Cardiac fibroblast (primary cell): ENCODE measurements at places on chromosomes 1 and 21.
A peak's percentile ranks its signal among the peaks of the same experiment; 100 is the strongest.

- peak; percentile 31 for DNase-seq
These were observed 3.2 kb downstream of the URB2 start for GRCh38 chr1:229629261-229629660.

GRCh38 chr1:229509576-229509975, 1.4 kb upstream of the NUP133 start:
- no peak for DNase-seq

GRCh38 chr1:96508233-96508632, 213.4 kb upstream of the PTBP2 start:
- no peak for DNase-seq

DNA sequence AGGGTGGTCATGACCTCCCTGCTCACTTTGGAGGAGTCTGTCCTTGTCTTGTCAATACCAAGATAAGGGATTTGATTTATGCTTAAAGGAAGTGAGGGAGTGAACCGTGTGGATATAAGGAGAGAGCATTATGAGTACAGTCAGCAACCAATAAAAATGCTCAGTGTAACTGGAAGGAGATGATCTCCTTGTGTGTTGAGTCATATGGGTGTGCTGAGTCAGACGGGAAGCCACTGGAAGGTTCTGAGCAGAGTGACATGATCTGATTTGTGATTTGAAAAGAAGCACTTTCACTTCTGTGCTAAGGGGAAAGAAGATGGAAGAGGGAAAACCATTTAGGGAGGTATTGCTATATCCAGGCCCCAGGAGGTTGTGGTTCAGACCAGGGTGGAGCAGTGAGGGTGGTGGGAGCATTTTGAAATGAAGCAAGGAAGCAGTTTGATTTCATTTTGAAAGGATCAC, 2.5 kb upstream of the BCL10 start:
- peak; percentile 88 for DNase-seq

DNA sequence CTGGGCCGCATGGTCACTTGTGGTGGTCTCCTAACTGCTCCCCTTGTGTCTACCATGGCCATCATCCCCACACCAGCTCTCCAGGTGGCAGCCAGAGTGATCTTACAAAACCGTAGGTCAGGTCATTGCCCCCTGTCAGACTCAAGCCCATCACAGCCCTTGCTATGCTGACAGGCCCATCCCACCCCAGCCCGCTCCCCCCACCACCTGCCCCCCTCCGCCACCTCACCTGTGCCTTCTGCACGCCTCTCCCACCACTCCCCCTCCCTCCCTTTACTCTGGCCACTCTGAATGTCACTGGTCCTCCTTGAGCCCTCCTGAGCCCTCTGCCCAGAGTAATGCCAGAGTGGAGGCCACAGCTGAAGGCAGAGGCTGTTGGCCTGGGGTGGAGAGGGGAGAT, 28.5 kb downstream of the TEX35 start:
- DNase-seq, result no peak

GRCh38 chr1:230975636-230976035, 3.0 kb downstream of the TTC13 start:
- no peak for DNase-seq

GRCh38 chr1:44523593-44524591, 118.8 kb downstream of the RNF220 start:
- DNase-seq, result no peak

GRCh38 chr1:43439781-43440180, 13.9 kb downstream of the HYI start:
- DNase-seq, result no peak

GRCh38 chr21:44527983-44528633, 11.9 kb downstream of the KRTAP10-1 start:
- DNase-seq, result no peak

GRCh38 chr1:42173155-42173933, 8.8 kb upstream of the GUCA2A start:
- peak; percentile 67 for DNase-seq

GRCh38 chr1:40264354-40264781, 6.3 kb downstream of the ZMPSTE24 start:
- no peak for DNase-seq

DNA sequence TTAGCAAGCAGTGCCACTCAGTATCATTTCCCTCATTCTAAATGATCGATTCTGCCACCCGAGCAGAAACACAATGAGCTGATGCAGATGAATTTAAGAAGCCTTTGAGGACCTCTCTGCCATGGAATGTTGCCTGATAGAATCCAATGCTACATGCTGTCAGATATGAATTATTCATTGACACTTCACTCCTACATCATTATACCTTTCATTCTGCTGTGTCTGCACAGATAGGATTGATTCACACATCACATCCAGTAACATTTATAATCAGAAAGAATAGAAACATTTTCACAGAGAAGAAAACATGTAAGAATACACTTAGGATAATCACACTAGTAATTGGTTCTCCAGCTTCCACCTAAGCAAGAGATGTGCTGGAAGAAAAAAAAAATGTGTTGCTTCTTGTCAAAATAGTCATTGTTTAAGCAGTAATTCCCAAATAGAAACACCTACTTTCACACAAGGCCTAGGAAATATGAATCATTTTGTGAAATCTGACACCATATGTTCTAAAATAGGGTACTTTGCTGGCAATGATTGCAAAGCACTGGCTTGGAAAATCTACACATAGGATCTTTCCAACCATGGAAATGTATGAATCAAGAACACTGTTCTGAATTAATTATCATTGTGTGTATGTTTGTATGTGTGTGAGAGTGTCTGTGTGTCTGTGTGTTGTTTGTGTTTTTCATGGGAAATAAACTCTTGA, 110.1 kb downstream of the GRIK1 start:
- no peak for DNase-seq

DNA sequence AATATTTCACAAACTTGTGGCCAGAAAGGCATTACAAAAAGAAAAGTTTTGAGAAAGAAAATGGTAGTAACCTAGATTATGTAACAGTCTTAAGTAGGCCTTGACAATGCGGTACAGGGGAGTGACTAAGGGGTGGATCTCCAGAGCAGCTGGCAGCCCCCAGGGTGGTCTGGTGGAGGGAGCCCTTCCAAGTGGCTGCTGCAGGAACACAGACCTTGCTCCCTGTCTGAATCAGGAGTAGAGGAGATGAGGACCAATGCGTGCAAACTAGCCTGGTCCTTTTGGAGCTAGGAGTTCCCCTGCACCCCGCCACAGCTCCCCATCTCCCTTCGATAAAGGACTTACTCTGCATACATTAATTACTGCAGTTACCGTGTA, 189.0 kb downstream of the NFIA start:
- DNase-seq, result no peak

- no peak for DNase-seq
These were observed 1.6 kb downstream of the CPT2 start for GRCh38 chr1:53198241-53198651.

DNA sequence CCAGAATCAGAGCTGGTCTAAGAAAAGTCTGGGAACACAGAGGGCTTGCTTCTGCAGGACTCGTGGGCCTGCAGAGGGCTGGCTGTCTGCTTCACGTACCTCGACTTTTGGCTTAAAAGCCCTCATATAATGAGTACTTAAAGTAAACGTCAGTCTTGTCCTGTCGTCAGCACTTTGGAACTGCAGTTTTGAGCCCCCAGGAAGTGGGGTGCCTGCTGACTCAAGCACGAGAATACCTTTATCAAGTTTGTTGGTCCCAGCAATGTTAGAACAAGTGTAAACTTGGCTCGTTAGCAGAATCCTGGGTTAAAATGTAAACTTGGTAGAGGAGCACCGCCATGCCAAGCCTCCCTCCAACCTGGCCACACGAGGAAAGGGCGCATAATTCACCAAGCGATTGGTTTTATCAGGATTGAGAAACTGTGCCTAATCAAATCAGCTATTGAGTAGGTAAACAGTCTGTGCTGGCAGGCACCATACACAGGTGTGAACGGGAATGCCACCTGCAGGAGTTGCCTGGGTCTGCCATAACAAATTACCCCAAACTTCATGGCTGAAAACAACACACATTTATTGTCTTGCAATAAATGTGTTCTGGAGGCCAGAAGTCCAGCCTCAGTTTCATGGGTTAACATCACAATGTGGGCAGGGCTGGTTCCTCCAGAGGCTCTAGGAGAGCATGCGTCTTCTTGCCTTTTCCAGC, 45.0 kb upstream of the FHAD1 start:
- DNase-seq, result no peak

- DNase-seq, result no peak
These were observed 192.6 kb upstream of the FGGY start for GRCh38 chr1:59104191-59104760.

DNA sequence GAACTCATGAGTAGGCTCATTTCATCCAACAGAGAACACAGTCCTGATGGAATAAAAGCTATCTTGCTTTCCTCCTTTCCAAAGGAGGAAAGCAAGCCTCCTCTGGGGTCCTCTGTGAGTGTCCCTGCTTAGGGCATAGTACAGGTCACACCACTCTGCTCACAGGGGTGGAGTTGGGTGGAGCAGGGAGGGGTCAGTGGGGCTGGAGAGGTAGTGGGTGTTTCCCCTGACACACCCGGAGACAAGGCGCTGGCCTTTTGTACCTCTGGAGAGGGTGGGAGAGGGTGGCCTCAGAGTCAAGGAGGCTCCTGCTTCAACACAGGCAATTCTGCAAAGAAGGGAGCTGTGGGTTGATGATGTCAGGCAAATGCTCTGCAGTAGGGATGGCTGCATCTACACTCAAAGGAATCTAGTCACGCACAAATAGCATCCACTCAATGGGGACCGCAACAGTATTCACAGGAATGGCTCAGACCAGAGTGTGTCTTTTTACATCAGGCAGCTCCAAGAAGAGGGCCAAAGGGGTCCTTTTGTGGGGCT, 58.6 kb upstream of the PLXNA2 start:
- no peak for DNase-seq

- no peak for DNase-seq
These were observed 805 bp downstream of the GRHL3 start for GRCh38 chr1:24319962-24320361.

GRCh38 chr1:167713330-167714081, 8.3 kb upstream of the MPZL1 start:
- peak; percentile 38 for DNase-seq

- peak; percentile 80 for DNase-seq
These were observed 150.0 kb downstream of the TOMM20 start for GRCh38 chr1:234978397-234979295.

GRCh38 chr1:238898856-238899255, 487.5 kb upstream of the CHRM3 start:
- DNase-seq, result no peak

DNA sequence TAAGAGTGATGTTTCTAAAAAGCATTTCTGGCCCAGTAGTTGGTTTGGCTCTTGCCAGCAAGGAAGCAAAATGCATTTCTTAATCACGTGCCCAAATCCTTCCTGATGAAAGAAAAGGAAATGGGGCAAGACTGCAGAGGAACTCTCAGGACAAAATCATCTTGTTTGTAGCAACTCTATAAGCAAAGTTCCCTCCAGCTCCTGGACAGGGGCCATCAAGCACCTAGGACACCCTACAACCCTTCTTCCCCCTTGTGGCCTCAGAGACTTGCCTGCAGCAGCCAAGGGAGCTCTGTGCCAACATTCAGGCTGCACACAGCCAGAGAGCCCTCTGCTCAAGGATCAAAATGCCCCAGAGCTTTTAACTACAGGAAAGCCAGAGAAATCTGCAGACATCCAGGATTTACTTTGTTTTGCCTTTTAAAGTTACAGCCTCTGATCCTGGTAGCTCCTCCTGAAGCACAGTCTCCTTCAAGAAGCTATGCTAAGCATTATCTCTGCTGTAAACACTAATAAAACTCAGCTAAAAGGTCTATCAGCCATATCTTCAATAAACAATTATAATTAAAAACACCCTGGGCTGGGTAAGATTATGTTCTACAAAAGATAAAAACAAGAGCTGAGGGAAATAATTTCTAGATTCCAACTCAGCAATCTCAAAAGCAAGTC, 105.0 kb downstream of the KIAA0319L start:
- DNase-seq, result peak; percentile 85

- DNase-seq, result no peak
These were observed 71.0 kb downstream of the SIPA1L2 start for GRCh38 chr1:232558954-232559353.

GRCh38 chr21:18801468-18801867, 397.9 kb upstream of the TMPRSS15 start:
- DNase-seq, result peak; percentile 30

DNA sequence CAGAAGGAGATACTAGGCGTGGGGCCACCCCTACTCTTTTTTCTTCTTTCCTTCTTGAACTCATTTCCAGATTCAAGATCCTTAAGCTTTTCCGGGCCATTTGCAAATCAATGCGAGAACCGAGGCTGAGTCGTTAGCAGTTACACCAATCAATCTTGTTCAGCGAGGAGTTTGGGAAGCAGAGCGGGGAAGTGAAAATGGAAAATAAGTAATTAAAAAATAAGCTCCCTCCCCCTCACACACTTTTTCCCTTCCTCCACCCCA, 1.7 kb upstream of the NEGR1 start:
- no peak for DNase-seq

DNA sequence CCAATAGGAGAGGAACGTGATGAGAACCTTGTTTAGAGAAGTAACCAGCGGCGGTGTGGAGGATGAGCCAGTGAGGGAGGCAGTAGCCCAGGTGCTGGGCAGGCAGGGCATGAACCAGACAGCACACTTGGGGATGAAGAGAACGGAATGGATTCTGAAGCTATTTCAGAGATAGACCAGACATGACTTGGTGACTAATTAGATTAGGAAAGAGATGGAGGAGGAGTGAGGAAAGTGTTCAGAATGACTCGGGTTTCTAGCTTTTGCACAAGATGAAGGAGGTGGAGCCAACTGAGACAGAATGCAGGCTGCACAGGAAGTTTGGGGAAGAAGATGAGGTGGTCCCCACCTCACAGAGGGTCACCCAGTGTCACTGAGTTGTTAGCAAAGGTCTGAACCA, 5.1 kb downstream of the PEF1 start:
- peak; percentile 61 for DNase-seq

DNA sequence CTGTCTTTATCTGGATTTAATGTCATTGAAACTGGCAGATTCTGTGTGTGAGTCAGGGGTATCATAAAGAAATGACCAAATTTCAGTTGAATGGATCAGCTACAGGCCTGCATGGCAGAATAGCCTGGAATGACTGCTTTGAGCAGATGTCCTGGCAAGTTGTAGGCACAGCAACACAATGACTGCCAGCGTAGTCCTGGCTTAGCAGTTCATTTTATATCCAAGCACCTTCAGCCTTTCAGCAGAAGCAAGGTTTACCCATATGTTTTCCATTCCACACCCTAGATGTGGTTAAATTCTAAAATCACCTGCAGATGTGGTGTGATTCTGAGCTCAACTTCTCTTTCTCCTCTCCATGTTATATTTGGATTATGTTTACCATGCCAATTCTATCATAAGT, 22.3 kb upstream of the PTGFR start:
- no peak for DNase-seq

- DNase-seq, result no peak
These were observed 573.5 kb downstream of the SMYD3 start for GRCh38 chr1:245933431-245934045.

GRCh38 chr21:38853421-38853919, 47.7 kb downstream of the ETS2 start:
- DNase-seq, result peak; percentile 90

- peak; percentile 25 for DNase-seq
These were observed 41.7 kb downstream of the PRKCZ start for GRCh38 chr1:2091611-2092604.
